ENCODE measurements at places on chromosomes 1 and 21.
A peak's percentile ranks its signal among the peaks of the same experiment; 100 is the strongest.

DNA sequence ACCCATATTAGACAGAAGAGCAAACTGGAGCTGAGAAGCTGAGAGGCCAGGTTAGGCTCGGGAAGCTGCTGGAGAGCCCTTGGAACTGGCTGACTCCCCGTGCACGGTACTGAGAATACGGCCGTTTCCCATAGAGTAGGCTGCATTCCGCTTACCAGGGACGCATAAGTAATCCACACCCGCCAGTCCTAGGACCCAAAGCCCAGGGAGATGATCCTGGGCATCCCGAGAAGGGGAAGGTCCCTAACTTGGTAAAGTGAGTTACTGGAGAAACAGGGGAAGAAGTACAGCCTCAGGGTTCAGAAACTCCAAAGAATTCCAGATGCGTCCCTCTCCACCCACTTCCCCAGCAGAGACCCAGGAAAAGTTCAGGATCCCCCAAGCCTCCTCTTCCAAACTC lies 1.3 kb downstream of the LRRC38 start:
- no peak overlapping the region for H3K27ac ChIP-seq
- no peaks in the 10 kb centered on the region for H3K36me3 ChIP-seq
- peaks cover 73% of the 10 kb centered on the region for H3K27me3 ChIP-seq
- no peak overlapping the region for H3K4me3 ChIP-seq
- no peak for DNase-seq

DNA sequence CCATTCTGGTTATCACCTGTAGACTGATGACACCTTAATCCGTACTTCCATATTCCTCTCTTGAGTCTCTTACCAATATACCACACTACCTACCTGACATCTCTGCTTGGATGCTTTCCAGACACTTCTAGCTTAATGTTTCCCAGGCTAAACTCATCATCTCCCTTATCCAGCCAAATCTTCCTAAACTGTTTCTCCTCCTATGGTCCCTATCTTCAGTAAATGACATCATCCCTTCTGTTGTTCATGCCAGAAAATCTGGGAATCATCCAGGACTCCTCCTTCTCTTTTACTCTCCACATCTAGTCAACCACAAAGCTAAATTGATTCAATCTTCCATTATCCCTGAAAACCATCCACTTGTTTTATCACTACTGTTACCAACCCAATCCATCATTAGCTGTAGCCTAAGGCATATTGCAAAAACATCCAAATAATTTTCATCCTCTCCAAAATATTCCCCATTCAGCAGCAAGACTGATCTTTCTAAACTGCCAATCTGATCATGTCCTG lies 464.1 kb upstream of the BEND5 start:
- H3K27me3 ChIP-seq = no peaks in the 10 kb centered on the region
- no peak for DNase-seq
- no peaks in the 10 kb centered on the region for H3K36me3 ChIP-seq
- no peak overlapping the region for H3K27ac ChIP-seq
- no peak overlapping the region for H3K4me3 ChIP-seq

DNA sequence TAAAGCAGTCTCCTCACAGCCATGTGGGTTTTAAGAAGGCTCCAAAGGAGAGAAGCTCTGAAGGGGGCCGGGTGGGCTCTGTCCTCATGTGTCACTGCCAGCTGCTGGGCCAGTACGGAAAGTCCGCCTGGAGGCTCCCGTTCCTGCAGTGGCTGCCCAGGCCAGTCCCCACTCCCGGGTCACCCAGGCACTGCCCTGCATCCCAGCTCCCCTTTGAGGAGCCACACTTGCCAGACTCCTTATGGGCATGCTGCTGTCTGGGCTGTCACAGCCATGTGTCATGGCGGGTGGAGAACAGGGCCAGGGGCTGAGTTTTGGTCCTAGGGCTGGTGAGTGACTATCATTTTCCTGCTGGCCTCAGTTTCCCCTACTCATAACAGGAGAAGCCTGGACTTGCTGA lies 79.4 kb upstream of the ACTRT2 start:
- H3K4me3 ChIP-seq = no peak overlapping the region
- DNase-seq = no peak
- H3K36me3 ChIP-seq = no peaks in the 10 kb centered on the region
- H3K27ac ChIP-seq = no peak overlapping the region
- H3K27me3 ChIP-seq = peaks cover 4% of the 10 kb centered on the region
- peaks cover 2% of the 10 kb centered on the region for H3K4me1 ChIP-seq

- H3K4me3 ChIP-seq = no peak overlapping the region
- H3K27me3 ChIP-seq = no peaks in the 10 kb centered on the region
- no peak for DNase-seq
- no peaks in the 10 kb centered on the region for H3K4me1 ChIP-seq
- no peaks in the 10 kb centered on the region for H3K36me3 ChIP-seq
- no peak overlapping the region for H3K27ac ChIP-seq
These were observed 643.3 kb downstream of the NPHP4 start for GRCh38 chr1:5348732-5349465.

DNA sequence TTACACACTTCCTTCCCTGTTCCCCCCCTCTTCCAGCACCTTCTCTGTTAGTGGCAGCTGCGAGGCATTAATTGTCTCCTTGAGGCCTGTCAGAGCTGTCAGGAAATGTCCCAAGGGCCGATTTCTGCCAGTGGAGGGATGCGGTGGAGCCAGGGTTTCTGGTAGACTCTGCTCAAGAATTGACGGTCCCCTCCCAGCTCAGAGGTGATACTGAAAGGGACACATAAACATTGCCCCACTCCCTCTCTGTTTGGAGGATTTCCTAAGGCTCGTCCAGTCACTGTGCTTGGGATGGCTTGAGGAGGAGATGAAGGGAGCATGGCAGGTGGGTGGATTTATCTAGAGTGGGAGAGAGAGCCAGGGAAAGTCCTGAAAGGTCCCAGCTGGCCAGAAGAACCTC lies 61.4 kb upstream of the CD34 start:
- no peak overlapping the region for H3K27ac ChIP-seq
- H3K4me1 ChIP-seq = peaks cover 7% of the 10 kb centered on the region
- H3K4me3 ChIP-seq = no peak overlapping the region
- H3K36me3 ChIP-seq = no peaks in the 10 kb centered on the region
- DNase-seq = no peak
- H3K27me3 ChIP-seq = peaks cover 19% of the 10 kb centered on the region

DNA sequence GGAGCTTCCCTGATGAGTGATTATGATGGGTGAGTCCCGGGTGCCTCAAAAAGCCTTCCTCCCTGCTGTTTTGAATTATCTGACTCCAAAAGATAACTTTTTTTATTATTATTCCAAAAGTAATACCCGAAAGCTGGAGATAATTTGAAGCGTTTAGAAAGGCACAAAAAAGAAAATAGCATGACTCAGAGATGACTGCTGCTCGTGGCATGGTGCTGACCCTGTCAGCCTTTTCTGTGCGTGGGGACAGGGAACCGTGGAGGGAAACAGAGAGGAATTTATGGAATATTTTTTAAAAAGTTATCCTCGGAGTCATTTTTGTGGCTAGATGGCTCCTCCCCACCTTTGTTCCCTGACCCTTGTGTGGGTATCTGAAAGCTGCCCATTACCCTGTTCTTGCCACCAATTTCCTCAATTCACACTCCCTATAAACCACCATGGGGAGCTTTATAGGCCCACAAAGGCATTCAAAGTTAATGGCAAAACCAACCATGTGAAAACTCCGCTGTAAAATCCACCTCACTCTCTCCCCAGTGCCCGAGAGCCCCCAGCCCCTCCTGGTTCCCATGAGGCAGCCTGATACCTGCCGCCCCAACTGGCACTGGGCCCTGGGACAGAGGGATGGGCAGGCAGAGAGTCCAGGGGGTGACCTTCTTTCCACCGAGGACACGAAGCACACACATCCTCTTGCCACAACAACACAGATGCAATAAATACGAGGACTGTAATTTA lies 37.5 kb downstream of the IGSF21 start:
- H3K4me3 ChIP-seq = no peak overlapping the region
- H3K27me3 ChIP-seq = peaks cover 16% of the 10 kb centered on the region
- no peak for DNase-seq
- H3K36me3 ChIP-seq = no peaks in the 10 kb centered on the region
- H3K4me1 ChIP-seq = no peaks in the 10 kb centered on the region
- H3K27ac ChIP-seq = no peak overlapping the region

DNA sequence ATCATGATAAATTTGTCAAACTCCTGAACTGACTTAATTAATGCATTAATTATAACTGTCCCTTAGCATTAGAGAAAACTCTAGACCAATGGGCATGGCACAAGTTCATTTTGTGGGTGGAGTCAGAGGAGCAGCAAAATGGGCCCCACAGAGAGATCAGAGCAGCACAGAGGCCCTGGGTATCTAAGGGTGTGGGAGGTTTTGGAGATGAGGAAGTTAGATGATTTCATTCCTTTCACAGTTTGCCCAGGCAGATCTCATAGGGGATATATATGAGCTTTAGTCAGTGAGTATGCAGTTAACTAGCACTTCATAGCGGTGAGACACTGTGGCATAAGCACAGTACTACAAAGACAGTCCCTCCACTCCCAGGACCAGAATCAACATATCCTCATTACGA lies 117.3 kb downstream of the MAB21L3 start:
- H3K27ac ChIP-seq = peak overlapping the region; percentile 1
- H3K4me3 ChIP-seq = no peak overlapping the region
- no peaks in the 10 kb centered on the region for H3K36me3 ChIP-seq
- peaks cover 12% of the 10 kb centered on the region for H3K27me3 ChIP-seq
- peaks cover 31% of the 10 kb centered on the region for H3K4me1 ChIP-seq

GRCh38 chr1:227748496-227749182 lies 13.4 kb downstream of the SNAP47 start:
- no peak for DNase-seq
- no peak overlapping the region for H3K4me3 ChIP-seq
- H3K4me1 ChIP-seq = peaks cover 23% of the 10 kb centered on the region
- peaks cover 36% of the 10 kb centered on the region for H3K36me3 ChIP-seq

DNA sequence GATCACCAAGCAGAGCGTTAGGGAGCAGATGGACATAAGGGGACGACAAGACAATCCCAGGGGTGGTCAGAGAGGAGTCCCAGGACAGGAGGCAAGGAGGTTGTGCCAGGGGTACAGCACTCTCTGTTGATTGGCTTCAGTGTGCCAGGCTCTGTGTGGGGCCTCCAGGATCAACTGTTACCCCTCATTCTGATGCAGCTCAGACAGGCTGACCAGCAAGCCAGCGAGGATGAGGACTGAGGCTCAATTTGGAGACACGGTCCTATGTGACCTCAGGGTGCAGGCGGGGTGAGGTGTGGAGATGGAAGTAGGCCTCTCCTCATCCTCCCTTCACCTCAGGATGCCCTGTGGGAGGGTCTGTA lies 4.0 kb downstream of the HYI start:
- H3K4me1 ChIP-seq = peaks cover 18% of the 10 kb centered on the region
- H3K27ac ChIP-seq = no peak overlapping the region
- H3K4me3 ChIP-seq = no peak overlapping the region

DNA sequence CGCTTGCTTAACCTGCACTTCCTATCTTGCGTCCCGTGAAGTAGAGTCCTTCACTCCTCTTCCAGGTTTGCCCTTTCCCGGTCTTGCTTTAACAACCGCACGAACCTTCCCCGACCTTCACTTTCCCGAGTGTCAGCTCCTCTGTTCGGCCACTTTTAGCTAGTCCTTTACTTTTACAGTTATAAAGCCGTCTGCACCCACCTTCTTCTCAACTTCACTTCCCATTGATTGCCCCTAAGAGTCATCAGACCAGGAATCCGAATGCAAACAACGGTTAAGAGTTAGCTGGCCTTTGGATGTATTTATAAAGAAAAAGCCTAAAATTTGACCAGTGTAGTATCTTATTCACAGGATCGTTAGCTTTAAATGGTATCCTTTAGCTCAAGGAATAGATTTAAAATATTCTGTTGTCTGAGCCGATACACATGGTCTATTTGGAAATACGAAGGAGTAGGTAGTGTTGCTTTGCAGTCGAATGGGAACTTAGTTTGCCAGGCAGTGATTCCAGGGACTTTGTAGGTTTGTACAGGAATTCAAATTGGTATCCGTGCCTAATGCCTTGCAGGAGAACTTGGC lies 1.4 kb downstream of the PPP2R5A start:
- no peaks in the 10 kb centered on the region for H3K27me3 ChIP-seq
- H3K4me1 ChIP-seq = peaks cover 41% of the 10 kb centered on the region
- peaks cover 7% of the 10 kb centered on the region for H3K36me3 ChIP-seq

DNA sequence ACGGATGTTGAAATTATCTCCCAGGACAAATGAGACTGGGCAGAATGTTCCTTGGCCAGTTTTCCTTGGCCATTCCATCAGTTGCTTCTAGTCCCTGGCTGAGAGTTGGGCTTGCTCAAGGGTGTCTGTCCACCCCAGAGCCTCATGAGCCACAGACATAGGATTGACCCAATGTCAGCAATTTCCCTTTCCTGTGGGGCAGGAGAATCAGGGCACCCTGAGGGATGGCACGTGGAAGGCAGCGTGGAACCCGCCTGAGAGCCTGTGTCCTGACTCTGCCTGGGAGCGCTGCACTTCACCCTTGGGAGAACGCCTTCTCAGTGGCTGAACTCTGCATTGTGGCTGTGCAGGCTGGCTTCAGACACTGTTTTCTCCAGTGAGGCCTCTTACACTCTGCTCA lies 71.3 kb upstream of the B3GALNT2 start:
- DNase-seq = no peak
- no peaks in the 10 kb centered on the region for H3K36me3 ChIP-seq
- H3K27me3 ChIP-seq = peaks cover 9% of the 10 kb centered on the region
- H3K4me1 ChIP-seq = no peaks in the 10 kb centered on the region
- H3K27ac ChIP-seq = no peak overlapping the region

DNA sequence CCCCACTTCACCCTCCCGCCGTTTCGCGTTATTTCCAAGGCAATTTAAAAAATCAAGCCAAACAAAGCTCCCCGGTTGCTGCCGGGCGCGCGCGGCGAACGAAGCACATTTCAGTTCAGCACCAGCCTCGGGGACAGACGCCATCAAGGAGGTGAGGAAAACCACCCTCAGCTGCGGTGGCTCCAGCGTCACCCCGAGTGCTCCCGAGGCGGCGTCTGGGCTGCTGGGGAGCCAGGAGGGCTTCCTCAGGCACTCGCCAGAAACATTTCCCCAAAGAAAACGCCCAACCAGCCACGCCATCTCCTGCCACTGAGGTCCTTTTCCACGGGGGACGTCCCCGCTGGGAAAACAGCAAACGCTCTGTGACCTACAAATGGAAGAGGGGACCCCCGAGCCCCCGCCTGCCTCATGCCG lies 623 bp downstream of the GNG4 start:
- H3K4me3 ChIP-seq = peak overlapping the region; percentile 80
- peak; percentile 13 for DNase-seq
- peaks cover 77% of the 10 kb centered on the region for H3K27me3 ChIP-seq
- peaks cover 9% of the 10 kb centered on the region for H3K4me1 ChIP-seq
- H3K36me3 ChIP-seq = no peaks in the 10 kb centered on the region

GRCh38 chr1:8962812-8963530 lies 17.3 kb downstream of the CA6 start:
- peaks cover 29% of the 10 kb centered on the region for H3K27me3 ChIP-seq
- no peak overlapping the region for H3K27ac ChIP-seq
- DNase-seq = no peak
- peaks cover 7% of the 10 kb centered on the region for H3K36me3 ChIP-seq
- H3K4me1 ChIP-seq = peaks cover 7% of the 10 kb centered on the region

GRCh38 chr1:44417351-44418021 lies 12.4 kb downstream of the RNF220 start:
- peaks cover 67% of the 10 kb centered on the region for H3K27me3 ChIP-seq
- H3K4me1 ChIP-seq = peaks cover 10% of the 10 kb centered on the region
- H3K27ac ChIP-seq = no peak overlapping the region
